Cerebellar cortex (tissue), 1 donor: ENCODE measurements at places on chromosomes 1 and 21.
A peak's percentile ranks its signal among the peaks of the same experiment; 100 is the strongest.

- DNase-seq = no peak
Observed at GRCh38 chr1:186442651-186443375, 18.1 kb downstream of the PDC start.

- DNase-seq = no peak
Observed at GRCh38 chr1:54601730-54602129, 21.6 kb downstream of the FAM151A start.

- no peak for DNase-seq
Observed at GRCh38 chr1:224617410-224618355, 1.6 kb downstream of the CNIH3 start.

GRCh38 chr21:29293495-29293894 is 5.2 kb upstream of the BACH1 start:
- DNase-seq = no peak

- DNase-seq = peak; percentile 60
Observed at GRCh38 chr1:200794506-200795065, 55.9 kb downstream of the CAMSAP2 start.
